ENCODE measurements at places on chromosomes 3 and 15. TPM values are rescaled to one million over a fixed set of nuclear protein-coding genes. Genes with fewer than 3 reads are reported as not detected.

Gene CCDC39
- total RNA-seq = not detected

Gene EPB42
- total RNA-seq = not detected

Gene DYNLT2B
- total RNA-seq = 3.9 TPM

Gene EIF1B
- total RNA-seq = 416 TPM

Gene CRYBG3
- 19.9 TPM for total RNA-seq

DNA sequence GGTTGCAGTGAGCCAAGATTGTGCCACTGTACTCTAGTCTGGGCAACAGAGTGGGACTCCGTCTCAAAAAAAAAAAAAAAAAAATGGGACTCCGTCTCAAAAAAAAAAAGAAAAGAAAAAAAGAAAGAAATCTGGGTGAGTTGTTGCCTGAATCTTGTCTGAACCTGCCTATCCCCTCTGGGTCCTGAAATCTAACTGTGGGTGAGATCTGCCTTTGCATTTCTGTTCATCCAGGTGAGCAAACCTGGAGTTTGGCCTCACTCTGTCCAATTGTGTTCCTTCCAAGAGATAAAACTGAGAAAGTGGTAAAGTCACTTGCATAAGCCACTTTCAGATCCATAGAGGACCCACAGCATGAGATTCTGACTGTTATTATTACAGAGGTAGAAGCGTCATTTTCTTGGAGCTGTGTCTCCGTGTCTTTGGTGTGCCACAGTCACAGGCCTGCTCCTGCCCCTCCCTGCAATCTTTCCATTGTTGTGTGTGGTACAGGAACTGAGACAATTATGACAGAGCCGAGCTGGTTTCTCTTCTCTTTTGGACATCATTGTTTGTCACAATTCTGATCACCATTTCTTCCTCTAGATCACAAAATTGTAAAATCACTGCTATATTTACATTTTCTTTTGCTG is 235.9 kb downstream of the LPP start:
- H3K36me3 ChIP-seq = no peaks in the 10 kb centered on the region
- peak overlapping the region; percentile 60 for H3K27ac ChIP-seq
- no peaks in the 10 kb centered on the region for H3K27me3 ChIP-seq
- peak; percentile 22 for DNase-seq

GRCh38 chr3:107013641-107014040 is 363.6 kb upstream of the CCDC54 start:
- no peak overlapping the region for H3K4me3 ChIP-seq
- no peaks in the 10 kb centered on the region for H3K27me3 ChIP-seq
- no peaks in the 10 kb centered on the region for H3K4me1 ChIP-seq
- no peak for DNase-seq
- no peak overlapping the region for H3K27ac ChIP-seq

DNA sequence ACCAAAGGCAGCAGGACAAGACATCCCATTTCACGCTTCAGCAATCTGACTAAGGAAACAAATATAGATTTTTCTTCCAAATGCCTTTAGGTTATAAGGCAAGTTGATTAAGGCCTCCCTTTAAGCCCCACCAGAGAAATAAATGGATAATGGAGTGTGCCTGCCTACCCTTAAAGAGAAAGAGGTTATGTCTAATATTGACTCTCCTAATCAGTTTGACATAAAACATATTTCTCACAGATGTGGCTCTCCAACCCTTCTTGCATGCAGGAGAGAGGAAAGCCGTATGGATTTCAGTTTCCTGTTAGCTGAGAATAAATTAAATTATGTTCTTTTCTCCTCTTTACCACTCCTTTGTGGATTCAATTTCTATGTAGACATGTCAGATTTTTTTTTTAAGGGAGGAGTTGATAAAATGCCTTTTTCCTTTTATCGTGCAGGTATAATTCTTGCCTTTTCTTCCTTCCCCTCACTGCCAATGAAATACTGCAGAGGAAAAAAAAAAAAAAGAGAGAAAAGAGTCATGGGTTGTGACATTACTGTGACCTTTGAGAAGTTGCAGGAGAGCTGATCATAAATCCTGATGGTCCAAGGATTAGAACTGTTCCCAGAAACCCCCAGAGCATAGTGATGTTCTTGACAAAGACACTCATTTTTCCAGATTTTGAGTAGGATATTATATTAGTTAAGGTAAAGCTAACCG is 355.3 kb upstream of the SLCO3A1 start:
- H3K4me1 ChIP-seq = no peaks in the 10 kb centered on the region
- no peak overlapping the region for H3K4me3 ChIP-seq
- H3K27ac ChIP-seq = no peak overlapping the region
- H3K27me3 ChIP-seq = peaks cover 10% of the 10 kb centered on the region
- no peak for DNase-seq

- H3K4me3 ChIP-seq = no peak overlapping the region
- no peaks in the 10 kb centered on the region for H3K4me1 ChIP-seq
- no peaks in the 10 kb centered on the region for H3K27me3 ChIP-seq
- no peak overlapping the region for H3K27ac ChIP-seq
These were observed 578.3 kb upstream of the ADAMTS9 start for GRCh38 chr3:65265942-65266590.

GRCh38 chr3:194632226-194632808 is 902 bp downstream of the TMEM44 start:
- H3K4me1 ChIP-seq = peaks cover 26% of the 10 kb centered on the region
- DNase-seq = no peak
- H3K27ac ChIP-seq = peak overlapping the region; percentile 90
- no peaks in the 10 kb centered on the region for H3K27me3 ChIP-seq

GRCh38 chr15:74873756-74874424 is 725 bp upstream of the SCAMP2 start:
- DNase-seq = no peak
- H3K4me3 ChIP-seq = peak overlapping the region; percentile 89
- no peaks in the 10 kb centered on the region for H3K36me3 ChIP-seq
- no peaks in the 10 kb centered on the region for H3K27me3 ChIP-seq
- peaks cover 43% of the 10 kb centered on the region for H3K4me1 ChIP-seq

- no peak overlapping the region for H3K4me3 ChIP-seq
- H3K27me3 ChIP-seq = no peaks in the 10 kb centered on the region
- no peak overlapping the region for H3K27ac ChIP-seq
These were observed 288.6 kb downstream of the CLSTN2 start for GRCh38 chr3:140223631-140224030.

DNA sequence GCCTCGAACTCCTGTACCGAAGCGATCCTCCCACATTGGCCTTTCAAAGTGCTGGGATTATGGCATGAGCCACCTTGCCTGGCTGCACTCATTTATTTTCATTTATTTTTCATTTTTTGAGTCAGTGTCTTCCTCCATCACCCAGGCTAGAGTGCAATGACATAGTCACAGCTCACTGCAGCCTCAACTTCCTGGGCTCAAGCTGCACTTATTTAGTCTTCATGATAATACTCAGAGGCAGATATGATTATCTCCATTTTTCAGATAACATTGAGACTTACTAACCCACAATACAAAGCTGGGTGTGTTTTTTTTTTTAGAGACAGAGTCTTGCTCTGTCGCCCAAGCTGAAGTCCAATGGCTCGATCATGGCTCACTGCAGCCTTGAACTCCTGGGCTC is 10.0 kb downstream of the PRKCI start:
- no peak for DNase-seq
- H3K36me3 ChIP-seq = peaks cover 21% of the 10 kb centered on the region
- peaks cover 12% of the 10 kb centered on the region for H3K4me1 ChIP-seq
- H3K4me3 ChIP-seq = no peak overlapping the region
- no peaks in the 10 kb centered on the region for H3K27me3 ChIP-seq

DNA sequence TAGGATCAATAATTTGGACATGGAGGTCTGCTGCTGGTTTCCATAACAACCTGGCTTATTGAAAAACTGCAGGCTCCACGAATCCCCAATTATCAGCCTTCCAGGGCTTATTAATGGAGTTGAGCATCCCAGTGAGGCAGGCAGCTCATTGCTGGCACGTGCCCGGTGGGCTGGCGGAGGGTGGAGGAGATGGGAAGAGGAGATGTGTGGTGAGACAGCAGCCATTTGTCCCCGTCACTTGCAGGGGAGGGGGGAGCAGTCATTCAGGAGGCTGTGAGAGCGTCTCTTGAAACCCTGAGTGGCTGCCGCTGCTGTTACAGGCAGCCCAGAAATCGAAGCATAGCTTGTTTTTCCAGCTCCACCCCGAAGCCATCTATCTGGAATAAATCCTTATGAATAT is 70.6 kb downstream of the GAP43 start:
- H3K36me3 ChIP-seq = no peaks in the 10 kb centered on the region
- no peaks in the 10 kb centered on the region for H3K27me3 ChIP-seq
- no peak overlapping the region for H3K27ac ChIP-seq
- no peaks in the 10 kb centered on the region for H3K4me1 ChIP-seq

GRCh38 chr3:42052484-42053351 is 38.4 kb upstream of the TRAK1 start:
- H3K27me3 ChIP-seq = no peaks in the 10 kb centered on the region
- H3K4me1 ChIP-seq = peaks cover 97% of the 10 kb centered on the region
- H3K27ac ChIP-seq = peak overlapping the region; percentile 94
- peak overlapping the region; percentile 11 for H3K4me3 ChIP-seq

- H3K27ac ChIP-seq = peak overlapping the region; percentile 92
- H3K36me3 ChIP-seq = no peaks in the 10 kb centered on the region
- peak; percentile 49 for DNase-seq
- no peak overlapping the region for H3K4me3 ChIP-seq
- peaks cover 52% of the 10 kb centered on the region for H3K4me1 ChIP-seq
- no peaks in the 10 kb centered on the region for H3K27me3 ChIP-seq
These were observed 7.2 kb downstream of the LIPC start for GRCh38 chr15:58438956-58439355.

- H3K4me3 ChIP-seq = no peak overlapping the region
- H3K27ac ChIP-seq = no peak overlapping the region
- peaks cover 18% of the 10 kb centered on the region for H3K36me3 ChIP-seq
- DNase-seq = no peak
These were observed 29.8 kb downstream of the CHDH start for GRCh38 chr3:53816425-53816824.

- peaks cover 41% of the 10 kb centered on the region for H3K36me3 ChIP-seq
- peaks cover 85% of the 10 kb centered on the region for H3K4me1 ChIP-seq
These were observed 3.0 kb downstream of the SKIL start for GRCh38 chr3:170360466-170360865.

- no peaks in the 10 kb centered on the region for H3K36me3 ChIP-seq
- H3K27me3 ChIP-seq = no peaks in the 10 kb centered on the region
- no peak overlapping the region for H3K27ac ChIP-seq
- H3K4me3 ChIP-seq = no peak overlapping the region
- H3K4me1 ChIP-seq = no peaks in the 10 kb centered on the region
- DNase-seq = no peak
These were observed 40.3 kb upstream of the ZPLD1 start for GRCh38 chr3:102394517-102394916.

GRCh38 chr3:165883117-165883516 is 45.9 kb upstream of the BCHE start:
- no peak overlapping the region for H3K4me3 ChIP-seq
- H3K36me3 ChIP-seq = no peaks in the 10 kb centered on the region
- no peaks in the 10 kb centered on the region for H3K27me3 ChIP-seq
- H3K4me1 ChIP-seq = no peaks in the 10 kb centered on the region

GRCh38 chr3:18393906-18394305 is 31.2 kb downstream of the SATB1 start:
- H3K4me3 ChIP-seq = no peak overlapping the region
- no peak for DNase-seq
- H3K36me3 ChIP-seq = peaks cover 38% of the 10 kb centered on the region
- H3K4me1 ChIP-seq = peaks cover 8% of the 10 kb centered on the region
- no peak overlapping the region for H3K27ac ChIP-seq

GRCh38 chr3:195266428-195266827 is 4.5 kb downstream of the XXYLT1 start:
- peaks cover 26% of the 10 kb centered on the region for H3K4me1 ChIP-seq
- H3K36me3 ChIP-seq = no peaks in the 10 kb centered on the region

DNA sequence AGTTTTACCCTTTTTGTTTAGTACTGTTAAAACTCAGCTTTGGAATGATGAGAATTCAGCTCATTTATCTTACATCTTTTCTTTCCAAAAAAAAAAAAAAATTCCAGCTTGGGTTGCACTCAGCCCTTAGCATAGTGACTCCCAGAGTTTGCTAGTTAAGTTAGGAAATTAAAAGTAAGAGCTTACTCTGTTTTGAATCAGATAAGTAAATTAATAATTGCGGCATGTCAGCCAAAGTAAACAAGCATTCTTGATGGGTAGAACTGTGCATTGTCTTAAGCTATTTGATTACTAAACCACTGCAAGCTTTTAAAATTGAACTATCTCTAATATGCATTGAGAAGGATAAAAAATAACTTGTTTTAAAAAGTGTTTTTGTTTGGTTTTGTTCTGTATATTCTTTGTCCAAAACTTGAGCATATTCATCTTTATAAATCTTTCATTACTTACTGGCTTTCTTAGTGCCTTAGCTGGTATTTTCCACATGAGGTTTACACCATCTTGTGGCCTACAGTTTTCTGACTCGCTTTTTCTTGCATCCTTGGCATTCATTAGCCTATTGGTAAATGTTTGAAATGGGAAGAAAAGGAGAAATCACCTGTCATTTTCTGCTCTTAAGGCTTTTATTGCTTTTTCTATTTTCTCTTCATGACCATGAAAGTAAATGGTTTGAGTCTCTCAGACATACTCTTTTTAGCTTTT is 107.6 kb downstream of the FILIP1L start:
- no peaks in the 10 kb centered on the region for H3K36me3 ChIP-seq
- H3K4me1 ChIP-seq = peaks cover 82% of the 10 kb centered on the region
- H3K4me3 ChIP-seq = no peak overlapping the region
- DNase-seq = no peak
- H3K27me3 ChIP-seq = no peaks in the 10 kb centered on the region
- H3K27ac ChIP-seq = peak overlapping the region; percentile 71

DNA sequence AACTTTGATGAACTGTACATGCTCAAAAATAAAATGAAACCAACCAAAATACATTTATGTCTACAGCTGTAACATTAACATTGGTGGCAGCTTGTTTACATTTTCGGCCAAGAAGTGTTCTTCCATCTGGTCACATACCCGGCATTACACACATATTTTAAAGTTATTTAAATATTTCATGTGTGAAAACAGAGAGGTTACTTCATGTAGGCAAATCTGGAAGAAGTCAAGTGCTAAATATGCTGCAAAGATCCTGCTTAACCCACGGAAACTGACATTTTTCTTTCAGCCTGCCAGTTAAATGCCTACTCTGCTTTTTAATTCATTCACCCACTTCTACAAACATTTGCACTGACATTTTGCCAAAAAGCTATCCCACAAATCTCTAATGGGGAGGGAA is 69.7 kb downstream of the MB21D2 start:
- no peak overlapping the region for H3K27ac ChIP-seq
- DNase-seq = no peak
- peaks cover 35% of the 10 kb centered on the region for H3K4me1 ChIP-seq
- H3K27me3 ChIP-seq = no peaks in the 10 kb centered on the region
- H3K36me3 ChIP-seq = no peaks in the 10 kb centered on the region
- no peak overlapping the region for H3K4me3 ChIP-seq

DNA sequence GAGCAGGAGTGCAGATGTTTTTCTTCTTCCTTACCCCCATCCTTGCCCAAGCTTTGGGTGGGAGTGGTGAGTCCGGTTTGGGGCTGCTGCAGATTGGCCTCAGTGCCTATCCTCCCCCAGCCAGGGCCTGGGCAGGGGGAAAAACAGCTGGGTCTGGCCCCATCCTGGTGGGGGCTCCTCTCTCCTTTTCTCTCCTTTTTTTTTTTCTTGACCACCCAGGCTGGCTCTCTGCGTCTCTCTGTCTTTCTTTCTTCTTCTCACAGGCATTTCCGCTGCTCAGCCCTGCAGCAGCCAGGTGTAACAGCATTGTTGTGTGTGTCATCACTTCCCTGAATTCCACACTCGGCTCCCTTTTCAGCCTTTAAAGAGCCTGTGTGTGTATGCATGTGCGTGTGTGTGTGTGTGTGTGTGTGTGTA is 2.0 kb downstream of the FOXL2NB start:
- DNase-seq = no peak
- H3K4me1 ChIP-seq = peaks cover 46% of the 10 kb centered on the region
- no peaks in the 10 kb centered on the region for H3K36me3 ChIP-seq
- H3K27ac ChIP-seq = no peak overlapping the region
- H3K27me3 ChIP-seq = peaks cover 100% of the 10 kb centered on the region
- H3K4me3 ChIP-seq = no peak overlapping the region

- H3K4me3 ChIP-seq = no peak overlapping the region
- peaks cover 29% of the 10 kb centered on the region for H3K36me3 ChIP-seq
- DNase-seq = no peak
These were observed 28.8 kb downstream of the LRRFIP2 start for GRCh38 chr3:37145611-37146010.
